ENCODE measurements at places on chromosomes 1 and 21.

- DNase-seq = no peak
These were observed 344.0 kb downstream of the HLX start for GRCh38 chr1:221223281-221223680.

DNA sequence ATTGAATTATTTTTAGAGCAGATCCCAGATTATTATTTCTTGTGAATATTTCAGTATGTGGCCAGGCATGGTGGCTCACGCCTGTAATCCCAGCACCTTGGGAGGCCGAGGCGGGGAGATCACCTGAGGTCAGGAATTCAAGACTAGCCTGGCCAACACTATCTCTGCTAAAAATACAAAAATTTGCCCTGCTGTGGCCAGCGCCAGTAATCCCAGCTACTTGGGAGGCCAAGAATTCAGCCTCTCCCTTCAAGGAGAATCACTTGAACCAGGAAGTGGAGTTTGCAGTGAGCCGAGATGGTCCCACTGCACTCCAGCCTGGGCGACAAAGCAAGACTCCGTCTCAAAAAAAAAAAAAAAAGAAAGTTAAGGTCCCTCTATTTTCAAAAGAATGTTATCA lies 4.3 kb downstream of the OSBPL9 start:
- no peak for DNase-seq

DNA sequence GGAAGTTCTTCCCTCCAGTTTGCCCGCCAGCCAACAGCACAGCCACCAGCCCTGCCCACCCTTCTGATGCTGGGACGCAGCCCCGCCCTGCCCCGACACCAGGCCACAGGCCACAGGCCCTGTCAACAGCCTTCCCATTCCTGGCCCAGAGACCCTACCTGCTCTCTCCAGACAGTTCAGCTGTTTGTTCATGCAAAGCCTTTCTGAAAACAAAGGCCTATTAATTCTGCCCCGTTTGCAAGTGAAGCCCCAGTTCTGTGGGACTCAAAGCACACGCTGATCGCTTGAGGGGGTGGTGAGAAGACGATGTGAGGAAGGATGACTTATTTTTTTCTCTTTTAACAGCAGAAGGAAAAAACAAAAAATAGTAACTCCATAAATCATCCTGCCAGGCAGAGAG lies 55.4 kb upstream of the KIF26B start:
- DNase-seq = no peak

DNA sequence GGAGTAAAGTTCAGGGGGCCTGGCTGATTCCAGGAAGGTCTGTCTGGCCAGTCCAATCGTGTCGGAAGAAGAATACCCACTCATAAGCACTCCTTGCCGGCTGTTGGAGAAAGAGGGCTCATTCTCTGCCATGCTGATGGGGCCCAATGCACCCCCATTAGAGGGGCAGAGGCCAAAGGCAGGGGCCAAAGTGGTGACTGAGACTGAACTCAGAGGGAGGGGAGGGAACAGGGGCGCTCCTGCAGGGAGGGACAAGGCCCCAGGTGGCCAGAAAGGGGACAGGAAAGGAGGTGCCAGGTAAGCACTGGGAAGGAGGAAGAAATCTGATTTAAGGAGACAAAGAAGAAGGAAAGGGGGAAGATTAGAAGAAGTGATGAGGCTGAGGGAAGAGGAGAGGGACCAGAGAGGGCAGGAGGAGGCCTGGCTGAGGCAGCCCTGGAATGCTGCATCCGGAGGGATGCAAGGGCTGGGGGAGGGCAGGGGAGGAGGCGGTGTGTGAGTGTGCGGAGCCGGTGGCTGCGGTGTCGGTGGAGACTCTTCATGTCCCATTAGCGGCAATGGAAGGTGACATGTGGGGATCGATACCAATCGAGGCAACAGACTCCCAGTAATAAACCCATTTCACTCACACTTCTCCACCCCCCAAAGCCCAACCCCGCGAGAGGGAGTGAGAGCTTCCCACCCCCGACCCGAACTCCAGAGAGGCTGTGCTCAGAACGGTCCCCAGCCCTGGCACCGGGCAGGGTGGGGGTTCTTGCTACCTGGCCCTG lies 12.0 kb upstream of the ETV3L start:
- DNase-seq = no peak

DNA sequence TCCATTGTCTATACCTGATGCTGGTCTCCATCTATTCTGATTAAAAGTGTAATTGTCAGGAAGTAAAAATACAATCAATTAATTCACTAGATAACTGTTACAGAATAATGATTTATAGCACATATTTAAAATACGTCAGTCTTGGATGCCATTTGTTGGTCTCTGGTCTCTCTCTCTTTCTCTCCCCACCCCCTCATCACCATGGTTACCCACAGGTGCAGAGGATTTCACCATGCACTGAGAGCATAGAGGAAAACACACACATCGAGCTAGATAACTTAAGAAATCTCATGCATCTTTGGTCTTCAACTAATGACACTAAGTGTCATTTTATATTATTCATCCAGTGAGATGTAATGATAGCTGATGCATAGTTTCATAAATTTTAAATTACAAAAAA lies 33.4 kb downstream of the LRRC53 start:
- no peak for DNase-seq

DNA sequence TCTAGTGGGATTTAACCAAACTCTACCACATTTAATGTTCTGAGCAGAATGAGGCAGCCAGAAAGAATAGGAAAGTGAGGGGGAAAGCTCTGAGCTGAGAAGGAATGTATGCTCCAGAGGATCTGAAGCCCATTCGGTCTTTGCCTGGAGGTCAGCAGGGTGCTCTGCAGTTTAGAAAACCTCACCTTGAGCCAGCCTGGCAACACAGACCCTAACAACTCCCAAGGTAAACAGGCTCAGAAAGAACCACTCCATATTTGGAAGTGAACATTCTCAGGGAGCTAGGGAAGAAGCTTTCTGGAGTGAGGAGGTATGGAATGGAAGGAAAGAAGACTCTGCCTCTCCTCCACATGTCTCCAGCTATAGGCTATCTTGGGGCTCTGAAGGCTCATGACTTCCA lies 398.8 kb downstream of the SEC16B start:
- no peak for DNase-seq

GRCh38 chr1:35085421-35085820 lies 6.2 kb downstream of the ZMYM1 start:
- DNase-seq = no peak

GRCh38 chr1:180821970-180822369 lies 90.7 kb upstream of the KIAA1614 start:
- DNase-seq = no peak

DNA sequence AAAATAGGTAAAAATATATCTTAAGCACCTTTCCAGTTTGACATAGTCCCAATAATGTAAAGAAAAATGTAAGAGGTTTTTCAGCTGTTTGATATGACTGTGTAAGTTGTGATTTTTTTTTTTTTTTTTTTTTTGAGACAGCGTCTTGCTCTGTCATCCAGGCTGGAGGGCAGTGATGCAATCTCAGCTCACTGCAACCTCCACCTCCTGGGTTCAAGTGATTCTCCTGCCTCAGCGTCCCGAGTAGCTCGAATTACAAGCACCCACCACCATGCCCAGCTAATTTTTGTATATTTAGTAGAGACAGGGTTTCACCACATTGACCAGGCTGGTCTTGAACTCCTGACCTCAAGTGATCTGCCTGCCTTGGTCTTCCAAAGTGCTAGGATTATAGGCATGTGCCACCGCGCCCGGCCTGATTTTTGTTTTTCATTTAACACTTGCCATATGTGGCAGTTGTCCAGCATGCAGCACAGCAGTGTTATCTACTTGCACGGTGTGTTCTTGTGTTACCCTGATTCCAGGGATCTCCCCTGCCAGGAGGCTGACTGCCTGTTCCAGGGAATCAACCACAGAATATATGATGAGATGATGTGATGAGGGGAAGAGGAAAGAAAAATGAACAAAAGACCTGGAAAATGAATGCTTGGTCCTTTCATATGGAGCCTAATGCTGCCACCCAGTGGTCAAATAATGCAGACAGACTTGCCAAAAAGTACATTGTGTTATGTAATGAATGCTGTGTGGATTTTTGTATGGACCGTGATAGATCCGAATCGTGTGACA lies 79.0 kb downstream of the RAVER2 start:
- DNase-seq = peak; percentile 80

GRCh38 chr1:36023098-36023769 lies 60.7 kb upstream of the TEKT2 start:
- no peak for DNase-seq

- no peak for DNase-seq
These were observed 380 bp downstream of the MFN2 start for GRCh38 chr1:11980676-11980972.

DNA sequence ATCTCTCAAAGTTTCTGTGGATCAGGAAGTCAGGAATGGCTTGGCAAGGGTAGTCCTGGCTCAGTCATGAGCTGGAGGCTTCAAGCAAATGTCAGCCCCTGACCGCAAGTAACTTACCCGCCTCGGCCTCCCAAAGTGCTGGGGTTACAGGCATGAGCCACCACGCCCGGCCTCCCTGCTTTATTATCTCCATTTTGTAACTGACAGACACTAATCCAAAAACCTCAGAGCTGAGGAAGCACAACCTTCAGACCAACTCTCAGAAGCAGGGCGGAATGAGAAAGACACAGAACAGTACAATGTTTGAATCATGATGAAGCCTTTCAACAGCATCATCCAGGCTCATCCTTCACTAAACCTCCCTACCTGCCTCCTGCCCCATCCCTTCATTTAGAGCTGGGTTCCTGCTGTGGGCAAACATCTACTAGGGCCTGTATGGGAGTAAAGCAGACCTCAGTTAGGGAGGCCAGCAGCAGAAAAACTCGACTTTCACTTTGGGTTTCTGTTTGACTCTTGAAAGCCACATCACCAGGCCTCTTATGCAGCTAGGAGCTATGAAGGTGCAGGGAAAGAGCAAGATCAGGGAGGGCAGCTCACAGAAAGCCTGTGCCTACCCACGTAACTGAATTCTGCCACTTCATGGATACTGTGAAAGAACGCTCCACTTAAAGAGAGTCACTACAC lies 84.4 kb upstream of the RAB4A start:
- no peak for DNase-seq

DNA sequence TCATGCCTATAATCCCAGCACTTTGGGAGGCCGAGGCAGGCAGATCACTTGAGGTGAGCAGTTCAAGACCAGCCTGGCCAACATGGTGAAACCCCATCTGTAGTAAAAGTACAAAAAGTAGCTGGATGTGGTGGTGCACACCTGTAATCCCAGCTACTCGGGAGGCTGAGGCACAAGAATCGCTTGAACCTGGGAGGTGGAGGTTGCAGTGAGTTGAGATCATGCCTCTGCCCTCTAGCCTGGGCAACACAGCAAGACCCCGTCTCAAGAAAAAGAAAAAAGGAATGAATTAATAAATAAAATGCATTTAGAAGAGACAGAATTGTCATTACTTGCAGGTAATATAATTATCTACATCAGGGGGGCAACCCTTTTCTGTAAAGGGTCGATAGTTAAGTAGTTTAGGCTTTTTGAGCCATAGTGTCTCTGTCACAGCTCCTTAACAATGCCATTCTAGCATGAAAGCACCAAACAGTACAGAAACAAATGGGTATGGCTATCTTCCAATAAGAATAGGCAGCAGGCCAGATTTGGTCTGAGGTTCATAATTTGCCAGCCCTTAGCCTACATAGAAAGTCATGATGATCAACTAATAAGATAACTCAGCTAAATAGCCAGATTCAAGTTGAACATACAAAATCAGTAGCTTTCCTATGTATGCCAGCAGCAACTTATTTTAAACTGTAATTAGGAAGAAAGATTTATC lies 56.8 kb downstream of the RPRD2 start:
- DNase-seq = no peak

DNA sequence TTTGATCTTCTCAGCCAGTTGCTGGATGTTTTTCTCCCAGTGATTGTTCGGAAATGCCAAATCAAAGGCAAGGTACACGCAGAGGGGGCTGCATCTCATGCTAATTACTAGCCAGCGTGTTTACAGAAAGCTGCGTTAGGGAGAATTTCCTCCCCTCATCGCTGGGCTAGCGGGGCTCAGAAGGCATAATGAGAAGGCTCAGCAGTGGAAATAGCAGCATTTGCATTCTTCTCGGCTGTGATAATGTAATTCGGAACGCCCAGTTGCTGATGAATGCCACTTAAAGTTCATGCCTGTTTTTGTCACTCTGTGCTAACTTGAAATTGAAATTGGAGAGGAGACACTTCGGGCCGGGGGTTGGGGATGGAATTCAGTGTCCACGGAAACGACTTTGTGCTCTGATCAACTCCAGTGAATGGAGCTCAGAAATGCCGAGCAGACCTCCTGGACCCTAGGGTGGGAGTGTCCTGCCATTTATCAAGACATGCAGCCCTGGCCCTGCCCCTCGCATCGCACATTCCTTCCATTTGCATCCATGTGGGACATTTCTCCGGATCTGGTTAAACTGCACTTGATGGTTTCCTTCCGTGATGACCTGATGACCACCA lies 313.4 kb upstream of the C1orf174 start:
- DNase-seq = no peak

DNA sequence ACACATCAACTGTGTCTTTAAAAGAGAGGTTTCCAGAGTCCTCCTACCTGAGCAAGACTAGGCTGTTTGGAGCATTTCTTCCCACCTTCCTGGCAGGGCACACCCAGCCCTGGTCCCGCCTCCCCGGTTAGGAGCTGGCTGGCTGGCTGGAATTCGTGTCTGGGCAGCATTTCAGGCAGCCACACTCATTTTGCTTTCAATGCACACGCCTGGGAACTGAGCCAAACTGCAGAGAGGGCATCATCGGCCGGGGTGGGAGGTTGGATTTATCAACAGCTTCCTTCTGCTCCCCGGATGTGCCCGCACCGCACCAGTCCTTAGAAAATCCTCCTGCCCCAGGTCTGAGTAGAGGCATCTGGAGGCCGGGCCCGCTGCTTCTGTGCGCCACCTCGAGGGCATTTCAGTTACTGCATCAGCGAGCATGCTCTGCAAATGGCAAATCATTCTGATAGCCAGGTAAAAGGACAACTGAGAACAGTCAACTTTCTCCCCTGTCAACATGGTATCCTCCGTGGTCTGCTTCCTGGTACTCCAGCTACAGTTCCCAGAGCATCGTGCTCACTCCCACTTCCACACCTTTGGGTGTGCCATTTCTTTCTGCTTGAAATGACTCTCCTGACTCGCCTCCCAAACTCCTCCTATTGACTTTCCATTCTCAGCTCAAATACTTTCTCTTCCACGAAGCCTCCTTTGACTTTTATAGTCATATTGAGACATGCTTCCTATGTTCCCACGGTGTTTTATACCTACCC lies 20.6 kb downstream of the TCEA3 start:
- peak; percentile 86 for DNase-seq

- no peak for DNase-seq
These were observed 50.5 kb upstream of the GPR52 start for GRCh38 chr1:174397261-174397660.

Data from RKO (cell line).